ENCODE measurements at places on chromosomes 4 and X. TPM values are rescaled to one million over a fixed set of nuclear protein-coding genes. Genes with fewer than 3 reads are reported as not detected.

The SYTL5 gene
- total RNA-seq: not detected

The ARR3 gene
- not detected for total RNA-seq

The NKX3-2 gene
- not detected for total RNA-seq

The FGFBP1 gene
- total RNA-seq: not detected

- DNase-seq: no peak
Measured at GRCh38 chr4:22129454-22130029, 181.0 kb upstream of the KCNIP4 start.

- no peak for DNase-seq
Measured at GRCh38 chr4:5385741-5386311, 322.5 kb downstream of the EVC2 start.

DNA sequence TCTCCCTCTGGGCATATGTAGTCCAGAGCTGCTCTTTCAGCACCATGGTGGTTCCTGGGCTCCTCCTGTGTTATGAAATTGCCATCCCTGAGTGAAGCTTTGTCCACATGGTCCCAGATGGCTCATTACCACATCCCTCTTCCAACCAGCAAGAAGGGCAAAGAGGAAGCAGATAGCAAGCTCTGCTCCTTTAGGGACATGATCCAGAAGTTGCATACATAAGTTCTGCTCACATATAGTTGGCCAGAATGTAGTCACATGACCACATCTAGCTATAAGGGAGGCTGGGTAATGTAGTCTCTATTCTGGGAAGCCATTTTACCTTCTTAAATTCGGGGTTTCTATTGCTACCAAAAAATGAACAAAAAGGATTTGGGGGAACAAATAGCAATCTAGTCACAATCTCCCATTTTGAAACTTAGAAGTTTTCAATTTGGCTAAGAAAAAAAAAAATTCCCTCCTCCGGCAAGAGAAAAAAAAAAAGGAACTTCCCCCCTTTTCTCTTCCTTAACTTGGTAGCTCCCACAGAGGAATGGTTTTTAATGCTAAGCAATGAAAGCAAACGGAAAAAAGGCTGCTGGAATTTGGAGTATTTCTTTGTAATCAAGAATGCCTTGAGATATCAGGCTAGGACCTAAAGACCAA, 88.2 kb upstream of the USP9X start:
- DNase-seq: no peak

DNA sequence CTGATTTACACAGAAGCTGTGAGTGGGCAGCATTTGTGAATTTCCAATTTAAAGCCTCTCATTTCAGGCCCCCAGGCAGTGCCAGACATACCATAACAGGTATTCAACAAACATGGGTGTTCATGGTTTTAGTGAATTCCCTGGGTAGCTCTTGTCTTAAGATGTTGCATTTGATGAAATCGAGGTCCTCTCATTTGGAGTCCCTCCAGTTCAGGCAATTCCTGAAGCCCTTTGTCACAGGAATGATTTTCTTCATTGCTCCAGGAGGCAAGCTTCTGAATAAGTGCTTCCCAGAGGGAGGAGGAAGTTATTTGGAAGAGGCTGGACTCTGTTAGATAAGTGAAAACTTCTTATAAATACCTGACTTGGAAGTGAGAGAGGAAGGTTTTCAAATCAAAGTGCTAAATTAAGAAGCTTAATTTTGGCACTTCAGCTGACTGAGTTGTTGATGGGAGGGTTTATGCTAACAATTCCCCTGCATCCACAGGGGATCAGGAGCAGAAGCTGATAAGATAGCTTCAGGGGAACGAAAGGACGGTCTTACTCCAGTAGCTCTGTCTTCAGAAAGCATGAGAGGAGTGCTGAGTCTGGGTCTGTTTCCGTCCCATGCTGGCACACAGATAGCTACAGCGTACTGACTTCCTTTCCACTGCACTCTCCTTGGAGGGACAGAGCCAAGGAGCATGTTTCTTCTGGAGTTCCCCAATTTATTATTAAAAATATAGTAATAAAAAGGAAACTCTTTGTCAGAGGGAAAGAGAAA, 543.1 kb downstream of the GBA3 start:
- no peak for DNase-seq

DNA sequence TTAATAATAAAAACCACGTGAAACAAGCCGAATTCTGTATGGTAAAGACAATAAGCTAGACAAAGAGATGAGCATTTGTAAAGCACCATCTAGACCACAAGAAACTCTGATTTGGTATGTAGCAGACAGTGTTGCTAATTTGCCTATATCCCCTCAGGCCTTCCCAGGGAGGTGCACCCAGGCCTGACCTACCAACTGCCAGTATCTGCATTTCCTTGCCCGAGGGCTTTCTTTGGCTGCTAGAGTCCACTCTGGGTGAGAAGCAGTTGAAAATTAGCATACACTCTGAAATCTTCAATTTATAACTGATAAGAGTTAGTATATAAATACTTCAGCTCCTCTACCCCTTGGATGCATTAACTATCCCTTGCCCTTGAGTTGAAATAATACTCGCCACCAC, 37.4 kb upstream of the IL1RAPL1 start:
- DNase-seq: no peak

DNA sequence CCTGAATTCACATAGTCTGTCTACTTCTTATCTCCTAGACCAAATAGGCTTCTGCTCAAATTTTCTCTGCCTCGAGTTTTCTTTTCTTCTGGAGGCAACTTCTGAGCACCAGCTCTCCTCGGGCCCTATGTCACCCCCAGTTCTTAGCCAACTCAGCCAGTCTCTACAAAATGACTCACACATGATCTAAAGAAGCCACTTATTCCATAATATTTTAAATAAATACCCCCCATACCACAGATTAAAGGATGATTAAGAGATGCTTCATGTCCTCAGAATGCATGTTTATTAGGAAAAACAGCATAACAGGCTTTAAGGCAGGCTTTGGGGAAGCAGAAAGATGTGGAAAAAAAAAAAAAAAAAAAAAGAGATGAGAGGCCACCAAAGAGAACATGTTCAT, 36.6 kb upstream of the DDX53 start:
- no peak for DNase-seq

- no peak for DNase-seq
Measured at GRCh38 chr4:86957215-86957614, 22.4 kb downstream of the AFF1 start.

- DNase-seq: no peak
Measured at GRCh38 chr4:97106161-97106560, 1037.1 kb downstream of the STPG2 start.

- DNase-seq: no peak
Measured at GRCh38 chrX:53678667-53679066, 7.9 kb downstream of the HUWE1 start.

DNA sequence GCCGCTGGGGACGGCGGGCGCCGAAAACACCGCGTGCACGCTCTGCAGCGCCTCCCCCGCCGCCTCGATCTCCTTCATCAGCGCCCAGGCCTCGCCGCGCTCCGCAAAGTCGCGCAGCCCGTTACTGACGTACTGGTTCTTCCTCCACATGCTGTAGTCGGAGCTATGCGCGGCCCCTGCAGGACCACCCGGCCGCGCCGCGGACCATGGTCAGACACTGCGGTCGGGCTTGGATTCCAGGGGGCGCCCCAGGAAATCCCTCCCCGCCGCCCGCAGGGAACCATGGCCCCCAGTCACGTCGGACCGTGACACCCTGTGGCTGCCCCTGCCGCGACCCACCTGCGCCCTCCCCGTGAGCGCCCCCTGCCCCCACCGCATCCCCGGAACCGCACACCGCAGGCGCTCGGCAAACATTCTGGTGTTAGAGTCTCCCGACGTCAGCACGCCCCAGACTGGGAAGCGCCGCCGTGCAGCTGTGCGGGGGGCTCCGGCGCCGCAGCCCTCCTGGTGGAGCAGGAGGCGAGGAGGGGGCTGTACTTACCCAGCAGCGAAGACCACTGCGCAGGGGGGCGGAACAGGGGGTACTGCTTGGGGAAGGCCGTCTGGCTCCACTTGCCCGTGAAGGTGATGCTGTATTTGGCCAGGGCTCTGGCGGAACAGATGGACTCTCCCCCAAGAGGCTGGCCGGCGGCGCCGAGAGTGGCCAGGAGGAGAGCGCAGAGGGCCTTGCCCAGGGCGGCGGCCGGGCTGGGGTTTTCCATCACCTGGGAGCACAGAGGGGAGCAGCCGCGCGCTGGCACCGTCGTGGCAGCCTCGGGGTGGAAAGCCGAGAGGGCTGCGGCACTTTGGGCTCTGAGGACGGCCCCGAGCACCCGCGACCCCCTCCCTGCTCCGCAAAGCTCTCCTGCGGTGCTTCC, 814 bp downstream of the SPON2 start:
- no peak for DNase-seq

- DNase-seq: no peak
Measured at GRCh38 chrX:46295963-46296362, 249.3 kb downstream of the ZNF674 start.

- no peak for DNase-seq
Measured at GRCh38 chr4:177528620-177529019, 86.4 kb upstream of the AGA start.

- DNase-seq: no peak
Measured at GRCh38 chrX:54248309-54248708, 65.3 kb upstream of the FAM120C start.

DNA sequence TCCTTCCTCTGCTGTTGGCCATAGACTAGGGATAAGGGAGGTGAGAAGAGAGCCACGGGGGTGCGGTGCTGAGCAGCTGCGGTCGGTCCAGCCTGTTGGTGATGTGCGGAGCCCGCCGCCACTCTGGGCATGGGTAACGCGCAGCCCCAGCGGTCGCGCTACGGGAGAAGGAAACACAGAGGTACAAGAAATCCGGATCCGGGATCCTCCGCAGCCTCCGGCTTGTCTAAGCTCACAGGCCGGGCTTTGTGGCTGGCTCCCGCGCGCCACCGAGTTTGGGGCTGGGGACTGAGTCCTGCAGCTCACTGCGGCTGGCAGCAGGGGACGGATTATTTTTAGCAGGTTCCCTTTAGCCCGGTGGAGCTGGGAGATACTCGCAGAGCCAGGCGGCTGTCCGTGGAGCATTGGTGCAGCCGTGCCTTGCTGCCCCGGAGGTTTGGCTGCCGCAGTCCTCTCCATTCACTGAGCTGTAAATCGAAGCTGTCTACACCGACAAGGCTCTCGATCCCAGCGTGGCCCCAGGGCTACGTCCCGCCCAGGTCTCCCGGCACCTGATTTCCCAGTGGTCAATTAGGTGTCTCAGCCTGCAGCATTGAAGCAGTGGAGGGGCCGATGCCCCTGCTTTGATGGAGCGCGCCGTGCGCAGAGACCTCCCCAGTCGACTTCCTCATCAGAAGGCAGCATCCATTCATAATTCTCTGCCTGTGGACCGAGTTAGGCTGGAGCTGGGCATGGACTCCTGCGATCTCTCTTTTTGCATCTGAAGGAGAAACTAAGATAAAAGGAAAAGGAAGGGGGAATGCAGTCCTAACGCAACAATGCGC, 81.9 kb upstream of the SCML1 start:
- DNase-seq: no peak

GRCh38 chrX:71227370-71228062, 4.5 kb downstream of the GJB1 start:
- DNase-seq: no peak
